ENCODE measurements at places on chromosomes 6 and 20.
A peak's percentile ranks its signal among the peaks of the same experiment; 100 is the strongest.

DNA sequence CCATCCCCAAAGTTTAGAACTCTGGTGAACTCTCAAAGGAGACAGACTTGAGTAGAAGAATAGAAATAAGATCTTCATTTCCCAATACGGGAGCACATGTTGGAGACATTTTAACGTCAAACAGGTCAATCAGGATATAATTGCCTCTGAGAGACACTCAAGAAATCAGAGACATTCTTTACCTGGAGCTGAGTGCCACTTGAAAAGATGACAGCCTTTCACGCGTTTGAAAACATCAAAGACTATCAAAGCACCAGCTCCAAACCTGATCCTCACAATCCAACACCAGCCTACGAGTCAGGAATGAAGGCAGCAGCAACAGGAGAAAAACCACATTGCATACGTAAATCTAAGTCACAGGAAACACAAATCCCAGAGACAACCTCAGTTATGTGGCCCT lies 571.5 kb upstream of the CDH4 start:
- no peak for DNase-seq

DNA sequence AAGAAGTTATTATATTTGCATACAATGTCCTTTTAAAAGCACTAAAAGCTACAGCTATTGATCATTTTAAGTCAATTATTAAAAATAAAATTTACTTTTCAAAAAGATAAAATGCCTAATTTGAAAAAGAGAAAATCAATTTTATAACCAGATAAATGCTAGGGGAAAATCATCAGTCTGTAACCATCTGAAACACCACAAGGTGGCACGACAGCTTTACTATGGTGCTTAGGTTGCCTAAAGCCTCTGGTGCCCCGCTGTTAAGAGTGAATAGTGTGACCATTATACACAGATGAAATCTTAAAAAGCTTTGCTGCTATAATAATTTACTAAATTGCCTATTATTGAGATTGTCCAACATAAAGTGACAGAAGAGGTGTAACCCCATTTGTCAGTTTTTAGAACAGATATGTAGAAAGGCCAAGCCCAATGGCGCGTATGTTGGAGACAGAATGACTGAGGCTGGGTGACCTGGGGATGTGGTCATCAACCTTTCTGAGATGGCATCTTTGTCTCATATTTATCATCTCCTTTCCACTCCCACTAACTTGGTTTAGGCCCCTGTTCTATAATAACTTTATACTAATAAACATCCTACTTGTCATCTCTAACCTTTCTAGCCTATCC lies 100.8 kb downstream of the MOXD1 start:
- DNase-seq = no peak

DNA sequence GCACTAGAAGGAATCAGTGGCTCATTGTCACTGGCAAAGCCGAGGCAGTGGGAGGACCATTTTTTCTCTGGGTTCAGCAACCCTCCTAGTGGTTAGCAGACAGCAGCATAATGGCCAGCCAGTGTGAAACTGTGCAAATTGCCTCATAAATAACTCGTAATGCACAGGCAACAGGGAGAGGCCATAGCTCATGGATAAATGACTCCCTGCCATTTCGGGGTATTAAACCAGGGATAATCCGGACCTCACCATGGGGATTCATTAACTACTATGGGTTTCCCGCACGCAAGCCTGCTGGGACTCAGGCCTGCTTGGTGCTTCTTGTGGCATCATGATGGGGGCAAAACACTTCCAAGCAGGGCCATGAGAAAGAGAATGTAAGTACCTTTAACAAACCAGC lies 158.2 kb upstream of the CHD6 start:
- no peak for DNase-seq

DNA sequence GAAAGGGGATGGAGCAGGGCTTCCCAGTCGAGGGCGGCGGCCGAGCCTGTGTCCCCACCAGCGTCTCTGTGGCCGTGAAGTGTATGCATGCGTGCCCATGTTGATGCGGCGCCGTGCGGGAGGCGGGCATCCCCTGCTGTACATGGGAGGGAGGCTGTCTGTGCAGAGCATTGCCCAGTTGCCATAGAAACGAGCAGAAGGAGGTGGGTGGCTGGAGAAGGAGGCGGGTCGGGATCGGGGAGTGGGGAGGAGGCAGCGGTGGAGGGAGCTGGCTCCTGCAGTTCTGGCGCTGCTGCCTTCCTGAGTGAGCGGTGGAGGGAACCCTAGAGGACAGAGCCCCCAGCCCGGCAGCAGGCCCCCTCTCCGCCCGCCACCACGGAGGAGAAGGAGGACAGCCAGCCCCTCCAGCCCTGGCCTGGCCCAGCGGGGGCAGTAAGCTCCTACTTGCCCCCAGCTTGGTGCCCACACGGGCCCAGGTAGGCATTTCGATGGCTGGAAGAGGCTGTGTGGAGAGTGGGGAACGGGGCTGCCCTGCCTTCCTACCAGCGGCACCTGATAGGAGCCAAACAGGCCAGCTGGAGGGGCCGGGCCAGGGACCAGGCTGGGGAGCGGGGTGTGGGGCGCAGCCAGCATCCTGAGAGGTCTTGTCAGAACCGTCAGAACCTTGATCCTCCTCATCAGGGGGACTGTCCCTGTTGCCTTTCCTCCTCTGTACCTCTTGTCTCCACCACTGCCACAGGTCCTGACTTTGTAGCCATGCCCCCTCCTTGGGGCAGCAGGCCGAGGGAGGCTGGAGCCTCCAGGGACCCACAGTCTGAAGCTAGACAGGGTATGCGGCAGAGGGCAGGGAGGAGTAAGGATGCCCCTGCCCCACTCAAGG lies 41.3 kb downstream of the SPDEF start:
- no peak for DNase-seq

- DNase-seq = no peak
Observed at GRCh38 chr6:30844118-30844535, 40.2 kb upstream of the DDR1 start.

- no peak for DNase-seq
Observed at GRCh38 chr6:157813191-157813590, 9.9 kb upstream of the SNX9 start.

DNA sequence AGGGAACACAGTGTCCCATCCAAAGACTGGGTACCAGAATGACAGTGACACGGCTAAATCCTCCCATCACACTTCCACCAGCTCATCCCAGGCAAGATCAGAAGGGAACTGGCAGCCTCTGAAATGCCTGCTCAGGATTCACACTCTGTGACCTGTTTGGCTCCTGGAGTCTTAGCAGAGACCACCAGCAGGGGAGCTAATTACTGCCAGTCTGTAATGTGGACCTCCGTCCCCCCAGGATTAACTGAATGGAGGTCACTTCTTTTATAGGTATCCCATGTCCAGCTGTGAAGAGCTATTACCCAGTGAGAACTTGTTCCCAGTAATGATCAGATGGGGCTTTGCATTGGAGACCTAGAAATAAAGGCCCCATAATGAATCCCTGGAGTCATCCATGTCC lies 45.2 kb downstream of the DEFB114 start:
- DNase-seq = no peak

- DNase-seq = no peak
Observed at GRCh38 chr20:9359561-9360308, 154.7 kb upstream of the LAMP5 start.

- peak; percentile 36 for DNase-seq
Observed at GRCh38 chr6:149026530-149026942, 279.7 kb downstream of the UST start.

DNA sequence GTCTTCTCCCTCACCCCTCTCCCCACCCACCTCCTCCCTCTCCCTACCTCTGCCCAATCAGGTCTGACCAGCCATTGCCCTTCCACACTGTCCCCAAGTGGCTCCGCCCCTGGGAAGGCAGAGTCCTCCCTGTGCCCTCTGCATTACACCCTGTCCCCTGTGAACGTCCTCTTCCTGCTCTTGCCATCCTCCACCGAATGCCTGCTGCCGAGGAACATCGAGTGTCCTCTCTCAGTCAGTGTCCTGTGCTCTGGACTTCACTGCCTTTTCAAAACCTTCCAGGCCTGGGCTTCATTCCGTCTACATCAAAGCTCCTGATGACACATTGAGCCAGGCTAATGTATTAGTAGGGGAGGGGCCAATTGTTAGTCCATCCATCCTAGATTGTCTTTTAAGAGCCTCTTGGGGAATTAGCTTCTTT lies 3.3 kb upstream of the PACSIN1 start:
- no peak for DNase-seq

- DNase-seq = no peak
Observed at GRCh38 chr6:14822679-14823078, 423.2 kb upstream of the JARID2 start.

DNA sequence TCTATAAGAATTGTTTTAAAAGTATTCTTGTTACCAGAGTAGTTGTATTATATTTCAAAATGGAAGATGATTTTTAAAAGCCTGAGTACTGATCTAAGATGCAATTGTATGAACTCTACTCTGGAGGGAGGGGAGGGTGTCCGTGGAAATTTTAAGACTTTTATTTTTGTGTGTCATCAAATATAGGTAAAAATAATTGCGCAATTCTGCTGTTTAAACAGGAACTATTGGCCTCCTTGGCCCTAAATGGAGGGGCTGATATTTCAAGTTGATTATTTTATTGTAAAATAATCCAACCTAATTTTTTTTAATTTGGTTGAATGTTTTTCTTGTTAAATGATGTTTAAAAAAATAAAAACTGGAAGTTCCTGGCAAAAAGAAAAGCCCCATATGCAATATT lies 38.1 kb upstream of the RPP40 start:
- no peak for DNase-seq

DNA sequence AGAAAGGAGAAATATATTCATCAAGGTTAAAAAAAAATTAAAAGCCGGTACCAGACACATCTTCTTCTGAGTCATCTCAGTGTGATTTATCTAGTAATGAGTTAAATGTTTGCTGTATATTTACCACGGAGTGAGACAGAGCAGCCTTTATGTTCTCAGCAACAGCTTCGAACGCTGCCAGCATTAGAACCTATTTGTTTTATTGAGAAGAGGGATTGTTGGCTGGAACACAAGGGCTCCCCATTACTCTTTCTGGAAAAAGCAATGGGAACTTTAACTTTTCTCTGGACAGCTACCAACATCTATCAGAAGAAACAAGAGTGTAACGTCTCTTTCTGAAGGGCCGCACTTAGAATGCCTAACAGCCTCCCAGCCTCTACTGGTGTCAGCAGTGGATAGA lies 105.3 kb upstream of the TAB2 start:
- DNase-seq = no peak

- no peak for DNase-seq
Observed at GRCh38 chr20:20060234-20060998, 8.1 kb downstream of the CFAP61 start.

- no peak for DNase-seq
Observed at GRCh38 chr6:167720456-167721285, 106.0 kb upstream of the AFDN start.

DNA sequence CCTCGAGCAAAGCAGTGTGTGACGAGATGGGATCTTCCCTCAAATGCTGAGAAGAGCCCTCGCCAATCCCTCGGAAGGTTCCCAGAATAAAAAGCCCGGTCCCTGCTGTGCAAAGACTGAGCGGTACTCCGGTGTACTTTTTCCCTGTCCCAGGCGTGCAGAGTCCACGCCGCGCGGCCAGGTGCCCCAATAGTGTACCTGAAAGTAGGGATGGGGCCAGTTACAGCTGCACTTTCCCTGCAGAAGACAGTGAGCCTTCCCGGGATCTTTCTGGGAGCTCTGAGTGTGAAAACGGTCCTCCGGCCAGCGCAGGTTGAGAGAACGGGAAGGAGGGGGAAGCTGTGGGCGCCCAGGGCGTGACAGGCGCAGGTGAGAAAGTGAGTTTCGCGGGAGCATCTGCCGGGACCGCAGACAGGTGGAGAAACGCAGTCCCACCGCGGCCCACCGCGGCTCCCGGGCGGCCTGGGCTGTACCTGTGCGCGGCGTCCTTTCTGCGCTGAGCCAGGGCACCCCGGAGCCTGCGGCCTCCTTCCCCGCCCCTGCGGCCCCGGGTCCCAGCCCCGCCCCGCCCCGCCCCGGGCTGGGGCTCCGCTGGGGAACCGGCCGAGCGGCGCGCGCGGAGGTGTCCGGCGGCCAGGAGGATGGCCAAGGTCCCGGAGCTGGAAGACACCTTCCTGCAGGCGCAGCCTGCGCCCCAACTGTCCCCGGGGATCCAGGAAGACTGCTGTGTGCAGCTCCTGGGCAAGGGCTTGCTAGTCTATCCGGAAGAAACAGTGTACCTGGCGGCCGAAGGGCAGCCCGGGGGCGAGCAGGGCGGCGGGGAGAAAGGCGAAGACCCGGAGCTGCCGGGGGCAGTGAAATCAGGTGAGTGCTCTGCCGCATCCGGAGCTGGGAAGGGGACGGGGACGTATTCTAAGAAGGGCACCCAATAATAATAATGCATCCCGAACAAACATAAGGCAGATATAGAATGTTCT lies at the start of gene RFX6:
TSS of gene RFX6 (plus strand) at position 608 of the 977 bp plus-strand sequence. CDS start at position 642, 34 bp downstream.
- no peak for DNase-seq

- no peak for DNase-seq
Observed at GRCh38 chr6:108768792-108769524, 79.3 kb upstream of the ARMC2 start.

DNA sequence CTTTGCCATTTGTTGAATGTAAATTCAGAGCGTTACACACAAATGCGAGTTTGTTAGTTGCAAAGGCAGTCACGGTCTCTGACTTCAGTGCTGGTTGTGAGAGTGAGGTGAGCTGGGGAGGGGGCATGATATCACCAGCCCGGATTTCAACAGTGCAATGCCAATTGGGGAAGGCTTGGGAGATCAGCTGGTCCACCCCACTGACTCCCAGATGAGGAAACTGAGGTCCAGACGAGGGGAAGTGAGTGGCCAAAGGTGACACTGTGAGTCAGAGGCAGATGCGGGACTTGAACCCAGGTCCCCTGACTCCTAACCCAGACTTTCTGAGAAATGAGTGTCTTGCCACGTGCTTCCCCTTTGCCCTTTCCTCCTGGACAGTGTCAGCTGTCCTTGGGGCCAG lies 62.1 kb downstream of the CEBPB start:
- DNase-seq = no peak

DNA sequence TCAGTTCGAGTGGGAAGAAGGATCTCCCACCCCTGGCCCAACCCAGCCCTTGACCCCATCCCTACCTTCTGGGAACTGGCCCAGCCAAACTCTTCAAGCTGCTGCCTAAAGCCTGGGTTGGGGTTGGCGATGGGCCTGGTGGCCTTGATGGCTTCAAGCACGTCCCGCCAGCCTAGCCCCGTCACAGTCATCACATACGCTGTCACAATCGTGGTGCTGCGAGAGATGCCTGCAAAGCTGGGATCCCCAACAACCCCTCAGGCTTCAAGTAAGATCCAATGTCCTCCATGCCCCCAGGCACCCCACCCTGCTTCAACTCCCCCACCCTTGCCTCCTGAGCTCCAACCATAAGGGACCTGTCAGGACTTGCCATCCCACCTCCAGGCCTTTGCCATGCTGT lies 7.8 kb downstream of the DUSP15 start:
- no peak for DNase-seq

Data from stimulated activated naive CD8-positive, alpha-beta T cell treated with anti-CD3 and anti-CD28 coated beads, Interleukin-15, amount 100 ng/mL, for 72 hours (primary cell).